ENCODE measurements at places on chromosomes 1 and 21. TPM values are rescaled to one million over a fixed set of nuclear protein-coding genes. Genes with fewer than 3 reads are reported as not detected.

HORMAD1 gene
- not detected for total RNA-seq

FAM110D gene
- total RNA-seq, result under 0.01 TPM

CNR2 gene
- not detected for total RNA-seq

CCDC181 gene
- 2.0 TPM for total RNA-seq

MX2 gene
- total RNA-seq, result 0.87 TPM

FRRS1 gene
- total RNA-seq, result 54.1 TPM

MYOM3 gene
- not detected for total RNA-seq

CD1D gene
- total RNA-seq, result 0.25 TPM

RGS4 gene
- 486 TPM for total RNA-seq

NBPF4 gene
- not detected for total RNA-seq

PRKACB gene
- 17.9 TPM for total RNA-seq

CBS gene
- total RNA-seq, result 138 TPM

HMGN1 gene
- total RNA-seq, result 436 TPM

PYCR2 gene
- 38.3 TPM for total RNA-seq

CALML6 gene
- total RNA-seq, result 0.22 TPM

KRTAP7-1 gene
- not detected for total RNA-seq

SPRR3 gene
- total RNA-seq, result not detected

OR6N1 gene
- total RNA-seq, result not detected

IGSF9 gene
- under 0.01 TPM for total RNA-seq

TOR1AIP1 gene
- total RNA-seq, result 48.1 TPM

MSH4 gene
- 0.25 TPM for total RNA-seq

ZYG11A gene
- total RNA-seq, result 2.0 TPM

S100A7 gene
- not detected for total RNA-seq

CLCA1 gene
- total RNA-seq, result under 0.01 TPM

RGS13 gene
- total RNA-seq, result not detected

DPM3 gene
- total RNA-seq, result 42.9 TPM

F13B gene
- not detected for total RNA-seq

CD5L gene
- total RNA-seq, result not detected

TMCC2 gene
- total RNA-seq, result 3.2 TPM

S1PR1 gene
- 11.0 TPM for total RNA-seq

GUCA2B gene
- not detected for total RNA-seq

MAB21L3 gene
- 0.11 TPM for total RNA-seq

ORC1 gene
- total RNA-seq, result 3.4 TPM

LMO4 gene
- total RNA-seq, result 103 TPM
